AG04449 (cell line): ENCODE measurements at places on chromosomes 6 and 20.

DNA sequence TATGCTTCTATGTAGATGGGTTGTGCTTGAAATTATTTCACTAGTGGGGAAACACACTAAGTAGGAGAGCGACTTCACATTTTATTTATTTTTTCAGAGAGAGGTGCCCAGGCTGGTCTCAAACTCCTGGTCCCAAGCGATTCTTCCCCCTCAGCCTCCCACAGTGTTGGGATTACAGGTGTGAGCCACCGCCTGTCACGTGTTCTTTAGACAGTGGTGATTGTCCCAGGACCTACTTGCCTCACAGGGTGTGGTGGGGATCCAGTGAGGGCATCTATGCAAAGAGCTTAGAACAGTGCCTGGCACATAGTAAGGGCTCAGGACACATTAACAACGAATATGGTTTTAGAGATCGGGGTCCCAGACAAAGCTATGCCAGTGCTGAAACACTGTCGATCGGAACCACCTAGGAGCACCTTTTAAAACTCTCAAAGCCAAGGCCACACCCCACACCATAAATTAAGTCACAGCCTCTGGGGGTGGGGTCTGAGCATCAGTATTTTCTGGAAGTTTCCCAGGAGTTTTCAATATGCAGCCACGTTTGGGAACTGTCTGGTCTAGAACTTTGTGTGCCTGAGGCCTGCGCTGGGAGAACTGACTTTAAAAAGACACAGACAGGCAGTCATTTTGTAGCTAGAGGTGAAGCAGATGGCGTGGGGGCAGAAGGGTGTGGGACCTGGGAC is 4.8 kb upstream of the BCAS4 start:
- no peak for DNase-seq

DNA sequence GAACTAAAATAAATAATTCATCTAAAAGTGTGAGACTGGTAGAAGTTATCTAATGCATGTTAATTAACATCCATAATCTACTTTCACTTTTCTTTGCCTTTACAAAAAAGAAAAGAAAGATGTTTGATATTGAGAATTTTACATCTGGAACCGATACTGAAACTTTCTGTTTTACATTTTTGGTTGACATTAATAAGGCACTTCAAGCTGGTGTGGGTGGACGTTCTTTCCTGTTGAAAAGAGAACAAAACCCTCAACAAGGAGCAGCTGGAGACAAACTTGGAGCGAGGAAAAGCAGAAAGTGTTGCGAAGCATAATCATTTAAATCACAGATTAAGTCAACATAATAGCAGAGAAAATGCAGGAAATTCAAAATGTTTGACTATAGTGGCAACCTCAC is 575.2 kb upstream of the ADGRB3 start:
- no peak for DNase-seq

DNA sequence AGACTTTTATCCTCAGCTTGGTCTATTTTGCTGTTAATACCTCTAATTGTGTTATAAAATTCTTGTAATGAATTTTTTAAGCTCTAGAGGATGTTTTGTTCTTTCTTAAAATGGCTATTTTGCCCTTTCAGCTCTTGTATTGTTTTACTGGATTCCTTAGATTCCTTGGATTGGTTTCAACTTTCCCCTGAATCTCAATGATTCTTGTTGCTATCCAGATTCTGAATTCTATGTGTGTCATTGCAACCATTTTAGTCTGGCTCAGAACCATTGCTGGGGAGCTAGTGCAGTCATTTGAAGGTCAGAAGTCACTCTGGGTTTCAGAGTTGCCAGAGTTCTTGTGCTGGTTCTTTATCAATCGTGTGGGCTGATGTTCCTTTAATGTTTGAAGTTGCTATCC is 37.1 kb downstream of the OTOR start:
- peak; percentile 1 for DNase-seq

GRCh38 chr6:82597201-82597600 is 233.6 kb downstream of the TPBG start:
- no peak for DNase-seq

DNA sequence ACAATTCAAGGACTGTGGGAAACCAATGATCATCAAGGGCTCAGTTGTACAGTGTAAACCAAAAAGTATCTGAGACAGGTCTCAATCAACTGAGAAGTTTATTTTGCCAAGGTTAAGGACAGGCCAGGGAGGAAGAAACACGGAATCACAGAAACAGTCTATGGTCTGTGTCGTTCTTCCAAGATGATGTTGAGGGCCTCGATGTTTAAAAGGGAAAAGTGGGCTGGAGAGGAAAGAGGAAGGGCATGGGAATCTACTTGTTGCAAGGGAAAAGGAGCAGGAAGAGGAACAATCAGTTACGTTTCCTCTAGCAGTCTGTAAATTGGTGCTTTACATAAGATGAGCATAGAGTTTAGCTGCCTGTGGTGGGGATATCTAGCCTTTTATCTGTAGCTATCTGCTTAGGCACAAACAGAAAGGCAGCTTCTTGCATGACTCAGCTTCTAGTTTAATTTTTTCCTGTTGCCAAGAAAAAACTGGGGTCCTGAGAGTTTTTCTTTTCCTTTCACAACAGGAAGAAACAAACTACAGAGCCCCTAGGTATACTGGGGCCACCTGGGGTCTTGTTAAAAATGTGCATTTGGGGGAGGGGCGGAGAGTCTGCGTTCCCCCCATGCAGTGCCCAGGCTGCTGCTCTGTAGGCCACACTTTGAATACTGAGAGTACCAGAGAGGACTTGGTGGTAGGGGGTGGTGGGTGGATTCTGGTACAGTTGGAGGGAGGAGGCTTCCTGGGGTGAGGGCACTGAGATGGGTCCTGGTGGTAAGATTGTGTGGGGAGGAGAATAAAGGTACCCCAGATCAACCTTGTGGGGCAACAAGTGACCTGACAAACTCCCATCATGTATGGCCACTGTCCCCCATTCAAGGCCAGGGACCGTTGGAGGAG is 35.3 kb upstream of the EZR start:
- DNase-seq: no peak

DNA sequence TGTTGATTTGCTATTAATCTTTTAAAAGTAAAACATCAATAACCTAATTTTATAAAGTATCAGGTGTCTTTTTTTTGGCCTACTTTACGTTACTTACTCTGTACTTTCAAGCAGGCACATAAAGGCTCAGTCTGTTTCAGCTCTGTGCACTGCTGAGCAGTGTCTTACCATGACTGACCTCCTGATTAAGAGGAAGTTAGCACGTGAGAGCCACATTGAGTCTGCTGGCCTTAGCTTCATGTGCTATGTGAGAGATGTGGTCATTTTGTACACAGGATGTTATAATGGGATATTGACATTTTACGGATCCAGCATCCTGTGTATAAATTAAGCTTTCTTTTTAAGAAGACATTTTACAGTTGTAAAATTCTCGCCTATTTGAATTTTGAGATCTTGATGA is 31.9 kb downstream of the ARID1B start:
- DNase-seq: no peak

GRCh38 chr6:118377711-118378414 is 170.2 kb upstream of the PLN start:
- no peak for DNase-seq

DNA sequence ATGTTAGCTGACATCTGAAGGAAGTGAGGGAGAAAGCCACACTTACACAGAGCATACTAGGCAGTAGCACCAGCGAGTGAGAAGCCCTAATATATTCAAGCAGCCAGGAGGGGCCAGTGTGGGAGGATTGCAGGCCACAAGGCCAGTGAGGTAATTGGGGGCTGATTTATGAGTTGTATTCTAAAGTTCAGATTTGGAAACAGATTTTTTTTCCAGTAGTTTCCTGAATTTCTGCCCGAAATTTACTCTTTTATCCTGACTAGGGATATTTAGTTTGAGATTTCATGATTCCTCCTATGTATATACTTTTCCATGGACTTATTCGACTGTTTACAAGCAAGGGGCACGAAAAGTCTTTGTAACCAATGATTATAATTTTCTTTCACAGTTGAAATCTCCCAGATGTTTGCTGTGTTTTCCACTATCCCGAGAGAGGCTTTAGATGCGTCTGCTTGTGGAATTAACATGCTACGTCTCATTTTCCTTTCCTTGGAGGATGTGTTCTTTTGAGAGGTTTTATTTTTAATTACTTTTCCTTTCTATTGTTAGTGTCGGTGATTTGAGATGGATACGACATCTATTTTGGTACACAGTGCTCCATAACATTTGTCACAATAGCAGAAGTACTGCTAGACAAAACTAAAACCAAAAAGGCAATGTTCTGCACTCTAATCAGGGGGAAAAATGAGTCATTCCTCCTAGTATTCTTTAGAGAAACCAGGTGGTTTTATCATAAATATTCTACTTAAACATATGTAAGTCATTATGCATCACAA is 356.3 kb upstream of the HSF2 start:
- DNase-seq: no peak

GRCh38 chr6:152441902-152442301 is 195.3 kb downstream of the SYNE1 start:
- DNase-seq: no peak

GRCh38 chr20:1833728-1834726 is 61.2 kb upstream of the SIRPA start:
- DNase-seq: no peak

- DNase-seq: no peak
Measured at GRCh38 chr20:52880997-52881396, 91.2 kb upstream of the TSHZ2 start.

- DNase-seq: no peak
Measured at GRCh38 chr6:166488076-166488685, 98.3 kb downstream of the RAMACL start.

DNA sequence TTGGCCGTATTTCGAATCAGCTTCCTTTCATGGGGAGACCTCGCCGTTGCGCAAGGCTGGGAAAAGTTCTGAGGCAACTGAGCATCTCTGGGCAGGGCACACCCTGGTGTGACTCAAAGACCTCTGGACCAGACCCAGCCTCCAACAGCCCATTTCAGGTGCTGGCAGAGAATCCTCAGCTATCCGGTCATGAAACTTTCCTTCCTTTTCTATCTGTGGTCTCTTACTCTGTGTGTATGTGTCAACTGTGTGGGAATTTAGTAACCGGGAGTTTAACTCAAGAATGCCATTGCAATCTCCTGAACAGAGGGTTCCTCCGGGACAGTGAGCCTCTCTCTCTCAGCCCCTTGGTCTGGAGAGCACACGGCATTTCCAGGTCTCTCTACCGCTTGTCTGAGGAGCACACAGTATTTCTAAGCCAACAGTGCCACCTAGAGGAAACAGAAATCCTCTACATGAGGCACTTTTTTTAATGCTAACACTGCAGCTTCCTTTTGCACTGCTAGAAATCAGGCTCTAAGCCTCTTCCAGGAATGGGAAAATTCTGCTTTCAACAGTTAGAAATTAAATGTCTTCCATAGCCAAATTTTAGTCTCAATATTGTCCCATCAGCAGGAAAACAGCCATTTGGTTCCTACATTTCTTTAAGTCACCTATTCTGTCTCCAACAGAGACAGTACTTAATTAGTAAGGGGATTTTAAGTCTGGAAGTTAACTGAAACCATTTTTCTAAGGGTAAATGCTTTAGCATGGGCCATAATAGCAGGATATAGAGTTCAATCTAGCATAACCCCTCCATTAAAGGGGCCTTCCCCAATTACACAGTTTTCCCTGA is 32.7 kb downstream of the PLN start:
- DNase-seq: peak; percentile 33

DNA sequence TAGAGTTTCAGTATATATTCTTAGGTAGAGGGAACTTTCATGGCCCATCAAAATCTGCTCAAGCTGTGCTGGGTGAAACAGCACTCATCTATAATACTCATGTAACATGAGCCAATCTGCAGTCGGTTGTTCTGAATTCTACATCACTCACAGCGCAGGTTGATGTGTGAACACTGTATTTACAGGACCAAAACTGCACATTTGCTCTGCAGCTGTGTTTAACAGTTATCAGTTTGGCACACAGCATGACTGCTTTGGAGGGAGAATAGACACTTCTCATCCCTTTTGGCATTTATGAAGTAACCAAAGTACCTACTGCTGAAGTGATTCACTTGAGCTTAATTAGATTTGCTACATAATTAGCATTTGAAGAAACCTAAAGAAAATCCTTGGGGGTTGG is 225.1 kb downstream of the BCKDHB start:
- DNase-seq: no peak

GRCh38 chr20:10662661-10663458 is 10.9 kb downstream of the JAG1 start:
- no peak for DNase-seq

- DNase-seq: no peak
Measured at GRCh38 chr6:138086573-138087196, 20.5 kb downstream of the PERP start.

- no peak for DNase-seq
Measured at GRCh38 chr6:69246983-69247382, 549.8 kb downstream of the LMBRD1 start.

DNA sequence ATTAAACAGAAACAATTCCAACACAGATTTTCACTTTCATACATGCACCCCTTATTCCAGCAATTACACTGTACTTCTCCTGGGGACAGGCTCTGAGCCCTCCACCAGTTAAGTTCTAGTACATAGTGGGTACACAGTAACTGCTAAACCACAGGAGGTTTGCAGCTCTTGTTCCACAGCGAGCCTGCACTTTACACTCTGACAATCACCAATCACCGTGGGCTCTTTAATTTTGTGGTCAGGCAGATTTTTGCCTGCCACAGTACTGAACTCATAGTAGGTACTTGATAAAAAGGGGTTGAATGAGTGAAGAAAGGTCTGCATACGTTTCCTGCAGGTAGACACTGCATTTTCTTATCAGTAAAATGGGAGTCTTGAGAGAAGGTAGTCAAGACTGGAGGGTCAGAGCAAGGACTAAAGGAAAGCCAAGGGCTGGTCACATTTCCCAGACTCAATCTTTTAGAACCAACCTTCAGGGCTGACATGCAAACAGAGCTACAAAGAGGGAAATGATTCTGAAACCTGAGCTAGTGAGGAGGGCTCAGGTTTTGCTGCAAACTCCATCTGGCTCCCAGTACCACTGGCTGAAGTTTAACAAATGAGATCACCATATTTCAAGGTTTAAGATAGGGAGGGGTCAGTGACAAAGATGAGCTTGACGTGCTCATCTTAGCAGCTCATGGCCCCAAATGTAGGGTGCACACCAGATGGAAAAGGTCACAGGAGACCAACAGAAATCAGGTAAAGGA is 404.6 kb downstream of the BTBD9 start:
- no peak for DNase-seq

GRCh38 chr6:90249034-90249433 is 47.6 kb downstream of the BACH2 start:
- no peak for DNase-seq

DNA sequence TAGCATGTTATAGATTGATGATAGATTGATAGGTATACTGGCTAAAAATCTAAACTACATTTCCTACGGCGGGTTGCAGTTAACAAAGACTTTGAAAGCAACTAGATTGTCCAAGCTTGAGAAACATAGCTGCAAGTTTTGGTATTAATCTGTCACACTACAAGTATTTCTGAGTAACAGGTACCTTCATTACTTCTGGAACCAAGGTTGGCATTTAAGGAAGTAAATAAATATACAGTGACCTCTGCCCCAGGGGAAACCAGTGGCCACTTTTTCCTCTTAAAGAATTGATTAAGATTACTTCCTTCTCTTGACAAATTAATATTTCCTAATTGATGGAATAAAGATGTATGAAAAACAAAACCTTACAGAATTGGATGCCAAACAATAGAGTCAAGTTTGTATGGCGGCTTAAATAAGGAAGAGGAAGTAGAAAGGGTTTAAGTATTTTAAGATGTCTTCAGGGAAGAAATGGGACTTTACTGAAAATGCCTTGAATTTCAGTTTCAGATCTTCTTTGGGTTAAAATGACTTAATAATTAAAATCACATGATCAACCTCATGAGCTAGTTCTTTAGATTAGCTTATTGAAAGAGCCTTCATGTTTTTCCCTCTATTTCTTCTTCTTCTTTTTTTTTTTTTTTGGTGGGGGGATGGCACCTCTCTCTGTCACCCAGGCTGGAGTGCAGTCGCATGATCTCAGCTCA is 132.8 kb downstream of the DOK5 start:
- no peak for DNase-seq

GRCh38 chr20:59646487-59646886 is 42.1 kb downstream of the PHACTR3 start:
- no peak for DNase-seq
